ENCODE measurements at places on chromosomes 4 and X.

- DNase-seq, result no peak
Measured at GRCh38 chr4:168859888-168860694, 150.0 kb downstream of the CBR4 start.

DNA sequence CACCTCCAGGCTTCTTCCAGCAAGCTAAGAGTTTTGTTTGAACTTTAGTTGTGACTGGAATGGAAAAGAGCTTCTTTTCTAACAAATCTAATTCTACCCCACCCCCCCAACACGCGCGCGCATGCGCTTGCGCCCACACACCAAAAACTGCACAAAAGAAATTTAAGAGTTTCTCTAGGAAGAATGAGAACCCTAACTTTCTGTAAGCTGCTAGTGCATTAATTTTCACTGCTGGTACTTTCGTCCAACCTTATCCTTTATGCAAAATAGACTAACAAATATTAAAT, 9.0 kb upstream of the INTU start:
- no peak for DNase-seq

- DNase-seq, result no peak
Measured at GRCh38 chr4:171812665-171813525, at the start of gene GALNTL6. Gene GALNTL6, plus strand, starts transcription at chr4:171813404.

- DNase-seq, result no peak
Measured at GRCh38 chr4:26281881-26282280, 38.9 kb upstream of the RBPJ start.

DNA sequence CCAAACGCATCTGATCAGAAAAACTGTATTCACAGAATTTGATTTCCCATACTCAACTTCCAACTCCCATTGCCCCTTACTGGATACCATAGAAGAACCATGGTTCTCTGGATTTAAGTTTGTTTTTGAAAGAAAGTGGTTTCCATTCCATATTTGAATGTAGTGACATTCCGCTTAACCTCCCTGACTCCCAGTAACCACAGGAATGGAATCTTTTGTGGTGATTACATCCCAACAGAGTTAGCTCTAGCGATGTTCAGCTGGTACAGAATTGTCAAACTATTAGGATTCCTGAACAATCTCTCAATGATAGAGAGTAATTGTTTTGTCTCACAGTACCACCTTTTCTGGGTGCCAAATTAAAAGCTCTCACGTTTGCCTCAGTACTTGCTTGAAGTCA, 1.7 kb downstream of the NUDT10 start:
- no peak for DNase-seq

All from activated naive CD4-positive, alpha-beta T cell treated with anti-CD3 and anti-CD28 coated beads, Interleukin-2, amount 10 ng/mL, durations not matched to agents 7 days and 5 days (primary cell).